ENCODE measurements at places on chromosomes 5 and 9.
A peak's percentile ranks its signal among the peaks of the same experiment; 100 is the strongest.

GRCh38 chr5:170087168-170087817 is 18.4 kb upstream of the FOXI1 start:
- DNase-seq: no peak

DNA sequence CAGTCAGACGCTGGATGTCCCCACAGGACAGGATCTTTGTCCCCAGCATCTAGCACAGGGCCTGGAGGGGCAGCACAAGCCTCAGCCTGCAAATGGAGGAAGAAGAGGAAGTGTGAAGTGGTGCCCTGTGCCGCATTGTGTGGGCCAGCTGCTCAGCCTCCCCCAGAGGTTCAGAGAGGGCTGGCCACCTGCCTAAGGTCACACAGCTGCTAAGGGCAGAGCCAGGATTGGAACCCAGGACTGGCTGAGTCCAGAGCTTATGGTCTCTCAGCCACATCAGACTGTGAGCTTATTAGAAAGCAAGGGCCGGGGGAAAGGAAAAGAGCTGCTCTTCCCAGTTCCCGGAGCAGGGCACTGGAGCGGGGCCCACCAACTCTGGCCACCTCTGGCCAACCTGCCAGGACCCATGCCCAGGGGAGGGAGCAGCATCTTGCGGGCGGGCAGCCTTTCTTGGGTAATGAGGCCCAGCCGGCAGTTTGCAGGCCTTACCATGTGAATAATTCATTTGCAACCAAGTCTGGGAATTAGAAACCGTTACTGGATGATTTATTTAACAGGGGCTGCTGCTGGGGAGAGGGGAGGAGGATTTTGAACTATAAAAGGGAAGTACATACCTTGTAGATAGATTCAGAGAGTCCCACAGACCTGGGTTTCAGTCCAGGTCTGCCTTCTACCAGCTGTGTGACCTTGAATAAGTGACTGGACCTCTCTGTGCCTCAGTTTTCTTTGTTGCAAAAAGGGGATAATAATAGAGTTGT is 11.6 kb upstream of the CRB2 start:
- no peak for DNase-seq

DNA sequence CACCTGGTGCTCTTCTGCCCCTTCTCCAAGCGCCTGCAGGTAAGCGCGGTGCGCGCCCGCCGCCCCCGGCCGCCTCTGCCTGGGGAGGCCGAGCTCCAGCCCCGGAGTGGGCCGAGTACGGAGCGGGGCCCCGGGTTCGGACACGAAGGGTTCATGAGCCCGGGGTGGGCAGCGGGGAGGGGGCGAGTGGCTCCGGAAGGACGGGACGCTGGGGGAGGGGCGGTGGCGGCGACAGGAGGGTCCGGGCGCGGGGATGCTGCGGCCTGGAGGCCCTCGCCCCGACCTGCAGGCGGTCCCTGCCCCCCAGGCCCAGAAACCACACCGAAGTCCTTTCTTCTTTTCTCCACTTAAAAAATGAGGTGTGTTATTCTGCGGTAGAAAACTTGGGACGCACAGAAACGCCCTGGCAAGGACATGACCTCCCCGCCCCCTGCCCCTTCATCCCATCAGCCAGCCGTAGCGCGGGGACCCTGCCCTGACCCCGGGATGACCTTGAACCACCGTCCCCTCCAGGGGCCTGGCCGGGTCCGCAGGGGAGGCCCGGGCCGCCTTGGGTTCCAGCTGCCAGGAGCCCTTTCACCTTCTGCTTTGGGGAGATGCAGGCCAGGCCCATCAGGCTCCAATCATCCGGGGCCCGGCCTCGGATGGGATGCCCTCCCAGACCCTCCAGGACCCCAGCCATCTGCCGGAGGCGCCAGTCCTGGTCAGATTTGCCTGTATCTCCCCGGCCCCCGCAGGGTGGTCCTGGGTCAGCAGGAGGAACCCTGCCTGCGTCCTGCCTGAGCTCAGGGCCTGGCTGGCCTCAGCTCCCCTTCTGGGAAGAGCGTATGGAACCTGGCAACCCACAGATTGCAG is 545 bp downstream of the DIPK1B start:
- DNase-seq: peak; percentile 59

DNA sequence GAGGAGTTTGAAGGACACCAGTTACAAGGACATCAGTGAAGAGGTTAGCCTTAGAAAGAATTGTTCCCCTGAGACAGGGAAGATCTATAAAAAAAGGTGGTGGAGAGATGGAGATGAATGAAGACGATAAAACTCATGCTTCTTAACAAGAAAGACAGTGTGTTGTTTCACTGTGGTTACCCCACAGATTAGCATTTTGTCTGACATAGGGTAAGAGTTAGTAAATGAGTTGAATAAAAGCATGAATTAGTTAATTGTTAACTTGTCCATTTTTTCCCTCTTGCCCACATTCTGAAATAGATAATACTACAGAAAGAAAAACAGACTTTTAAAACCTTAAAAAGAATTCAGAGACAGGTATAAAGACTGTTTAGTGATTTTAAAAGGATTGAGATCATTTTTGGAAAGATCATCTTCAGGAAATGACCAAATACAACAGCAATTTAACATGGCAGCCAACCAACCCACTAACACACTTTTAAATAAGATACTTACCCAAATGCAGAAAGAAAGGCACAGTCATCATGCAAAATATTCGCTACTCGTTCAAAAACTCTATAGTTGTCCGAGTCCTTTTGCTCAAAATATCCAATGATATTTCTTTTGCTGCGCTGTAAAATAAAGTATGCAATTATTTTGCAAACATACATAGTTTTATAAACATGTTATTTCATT is 78.5 kb downstream of the ERP44 start:
- DNase-seq: no peak

GRCh38 chr5:62132276-62132675 is 173.7 kb upstream of the KIF2A start:
- no peak for DNase-seq

GRCh38 chr5:5886812-5887486 is 464.5 kb downstream of the ICE1 start:
- peak; percentile 63 for DNase-seq

DNA sequence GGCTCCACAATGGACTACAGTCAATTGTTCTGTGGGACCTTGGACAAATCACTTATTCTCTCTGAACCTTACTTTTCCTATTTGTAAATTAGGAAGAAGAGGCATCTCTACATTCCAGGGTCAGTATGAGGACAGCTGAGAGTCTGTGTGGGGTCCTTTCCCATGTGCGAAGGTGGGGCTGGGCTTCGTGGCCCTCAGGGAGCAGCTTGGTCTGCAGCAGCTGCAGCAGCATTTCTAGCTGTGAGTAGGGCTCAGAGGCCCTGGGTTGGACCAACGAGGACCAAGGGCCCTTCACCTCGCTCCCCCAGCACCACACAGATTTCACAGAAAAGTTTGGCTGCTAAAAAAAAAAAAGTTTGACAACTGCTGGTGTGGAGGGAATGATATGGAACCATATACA is 9.4 kb upstream of the DDX41 start:
- no peak for DNase-seq

DNA sequence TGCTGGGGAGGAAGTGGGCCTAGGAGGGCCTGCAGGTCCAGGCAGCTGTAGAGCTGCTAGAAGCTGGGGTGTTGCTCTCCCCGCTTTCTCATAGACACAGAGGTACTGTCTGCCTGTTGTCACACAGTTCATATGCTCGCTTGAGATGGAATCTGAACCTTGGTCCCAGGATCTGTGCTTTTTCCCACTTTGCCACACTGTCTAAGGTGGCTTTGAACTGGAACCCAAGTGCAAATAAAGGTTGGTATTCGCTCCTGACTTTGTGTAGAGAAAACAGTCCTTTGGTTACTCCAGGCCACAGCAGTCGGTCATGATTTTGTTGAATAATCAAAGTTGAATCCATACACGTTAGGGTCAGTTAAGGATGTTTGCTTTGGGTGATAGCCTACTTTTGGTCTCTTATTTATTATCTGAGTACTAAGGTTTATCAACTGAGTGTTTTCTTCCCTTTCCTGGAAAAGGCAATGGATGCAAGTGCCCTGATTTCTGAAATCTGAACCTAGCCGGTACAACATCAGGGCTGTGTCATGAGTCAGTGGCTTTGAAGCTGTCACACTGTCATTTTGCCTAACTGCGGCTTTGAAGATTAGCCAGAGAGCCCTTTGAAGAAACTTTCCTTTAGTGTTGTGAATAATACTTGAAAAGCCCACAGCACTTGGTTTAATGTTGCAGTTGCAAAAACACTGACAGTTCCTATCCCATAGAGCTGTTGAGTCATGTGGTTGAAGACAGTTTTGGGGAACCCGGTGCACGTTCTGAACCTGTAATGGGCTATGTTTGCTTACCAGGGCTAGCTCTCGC is 41.3 kb downstream of the HABP4 start:
- DNase-seq: peak; percentile 45

- peak; percentile 52 for DNase-seq
These were observed 39.9 kb upstream of the CTSL start for GRCh38 chr9:87685871-87686519.

GRCh38 chr9:100587375-100587774 is 9.5 kb downstream of the CAVIN4 start:
- no peak for DNase-seq

GRCh38 chr5:35240892-35241291 is 10.6 kb upstream of the PRLR start:
- no peak for DNase-seq

GRCh38 chr5:54946306-54946819 is 39.0 kb downstream of the ESM1 start:
- DNase-seq: no peak

DNA sequence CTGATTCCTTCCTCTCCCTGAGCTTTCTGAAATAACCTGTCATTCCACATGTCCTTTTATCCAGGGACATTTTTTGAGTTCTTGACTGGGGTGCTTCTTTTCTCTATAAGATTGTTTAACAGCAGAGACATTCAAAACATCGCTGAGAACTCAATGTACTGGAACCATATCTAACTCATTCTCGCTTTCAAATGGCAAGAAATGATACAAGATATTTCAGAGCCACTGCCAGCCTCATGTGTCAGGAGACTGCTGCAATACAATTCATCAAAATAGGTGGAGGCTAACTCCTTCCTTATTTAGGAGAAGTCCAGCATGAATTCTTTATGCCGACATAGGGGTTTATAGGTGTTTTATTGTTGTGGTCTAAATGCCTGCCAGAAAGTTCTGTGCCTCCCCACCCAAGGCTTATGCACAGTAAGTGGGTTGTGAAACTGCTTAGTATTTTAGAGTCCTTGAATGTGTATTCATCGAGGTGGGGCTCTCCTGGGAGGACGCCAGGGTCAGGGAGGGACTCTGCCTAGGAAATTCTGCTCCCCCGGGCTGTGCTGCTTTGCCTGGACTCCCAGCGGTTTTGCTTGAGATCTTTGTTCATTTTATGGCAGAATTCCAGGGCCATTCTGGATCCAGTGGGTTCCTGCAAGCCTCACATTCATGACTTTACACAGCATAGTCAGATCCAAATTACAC is 53.9 kb downstream of the ZNF474 start:
- no peak for DNase-seq

DNA sequence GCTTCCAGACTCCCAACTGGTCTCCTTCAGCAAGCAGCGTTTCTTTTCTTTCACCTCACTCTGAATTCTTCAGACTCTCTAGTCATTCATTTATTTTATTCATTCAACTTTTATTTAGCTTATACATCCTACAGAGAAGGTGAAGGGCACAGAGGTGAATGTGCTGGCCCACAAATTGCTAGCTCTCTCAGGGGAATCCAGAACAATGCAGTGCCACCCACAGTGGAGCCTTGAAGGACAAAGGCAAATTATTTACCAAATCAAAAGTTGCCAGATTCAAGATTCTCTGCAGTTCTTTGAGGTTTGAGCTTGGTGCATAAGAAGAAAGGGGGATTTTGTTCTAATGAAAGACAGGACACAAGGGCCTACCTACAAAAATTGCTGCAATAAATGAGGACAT is 29.7 kb downstream of the GRIA1 start:
- DNase-seq: no peak

DNA sequence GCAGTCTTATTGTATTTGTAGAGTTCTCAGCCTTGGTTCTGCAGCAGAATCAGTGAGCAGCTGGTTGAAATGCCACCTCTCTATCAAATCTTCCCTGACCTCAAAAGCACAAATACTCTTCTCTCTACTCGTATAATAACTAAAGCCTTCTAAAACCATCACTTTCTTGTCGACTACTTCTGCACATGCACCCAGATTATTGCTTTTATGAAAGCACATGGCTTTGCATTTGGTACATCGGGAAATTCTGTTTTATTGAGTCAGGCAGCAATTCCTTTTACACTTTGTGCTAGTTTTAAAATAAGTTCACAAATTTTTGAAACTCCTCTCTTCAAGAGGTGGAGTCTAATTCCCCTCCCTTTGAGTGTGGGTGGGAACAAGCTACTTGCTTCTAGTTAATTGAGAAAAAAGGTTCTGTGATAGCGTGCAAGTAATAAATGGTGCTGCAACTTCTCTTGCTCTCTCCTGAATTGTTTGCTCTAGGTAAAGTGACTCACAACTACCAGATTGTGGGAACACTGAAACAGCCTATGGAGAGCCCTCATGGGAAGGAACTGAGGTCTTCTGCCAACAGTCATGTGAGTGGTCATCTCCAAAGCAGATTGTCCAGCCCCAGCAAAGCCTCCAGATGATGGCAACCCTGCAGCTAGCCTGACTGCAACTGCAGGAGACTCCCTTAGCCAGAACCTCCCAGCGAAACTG is 66.0 kb upstream of the TAF1L start:
- no peak for DNase-seq
